ENCODE measurements at places on chromosomes 7 and 10.

DNA sequence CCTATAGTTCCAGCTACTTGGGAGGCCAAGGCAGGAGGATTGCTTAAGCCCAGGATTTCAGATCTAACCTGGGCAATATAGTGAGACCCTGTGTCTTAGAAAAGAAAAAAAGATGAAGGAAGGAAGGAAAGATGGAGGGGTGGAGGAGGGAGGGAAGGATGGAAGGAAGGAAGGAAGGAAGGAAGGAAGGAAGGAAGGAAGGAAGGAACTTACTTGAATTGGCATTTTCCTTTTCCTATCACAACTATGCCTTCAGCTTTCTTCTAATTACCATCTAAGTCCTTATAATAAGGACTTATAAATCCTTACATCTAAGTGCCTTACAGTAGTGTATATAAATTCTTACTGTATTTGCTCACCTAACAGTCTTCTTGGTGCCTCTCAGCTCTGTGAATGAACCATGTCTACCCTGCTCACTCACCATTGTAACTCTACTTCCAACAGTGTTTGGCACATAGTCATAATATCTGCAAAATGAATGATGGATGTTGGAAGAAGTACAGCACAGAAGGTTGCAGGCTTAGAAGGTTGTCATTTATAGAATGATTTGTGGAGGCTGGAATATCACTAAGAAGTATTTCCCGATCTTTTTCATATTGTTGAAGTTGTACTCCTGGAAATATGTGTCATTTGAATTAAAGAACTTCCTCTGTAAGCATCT, 125.5 kb downstream of the KIAA1217 start:
- no peak for DNase-seq

- no peak for DNase-seq
Measured at GRCh38 chr10:22607261-22607660, 107.1 kb downstream of the PIP4K2A start.

DNA sequence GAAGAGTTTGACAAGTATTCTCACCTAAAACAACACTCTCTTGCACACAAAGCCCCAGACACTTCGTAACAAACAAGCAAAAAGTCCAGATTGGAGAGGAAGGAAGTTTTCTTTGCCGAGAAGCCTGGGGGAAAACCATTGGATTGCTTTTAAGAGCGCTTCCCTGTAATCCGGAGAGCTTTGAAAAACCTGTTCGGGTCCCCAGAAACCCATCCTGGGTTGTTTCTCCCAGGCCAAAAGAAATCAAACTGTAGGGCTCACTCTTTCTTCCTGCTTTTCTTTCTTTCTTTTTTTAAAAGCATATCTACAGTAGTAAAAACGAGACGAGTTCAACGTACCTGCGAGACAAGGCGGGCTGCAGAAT, 655 bp downstream of the SP8 start:
- no peak for DNase-seq

- no peak for DNase-seq
Measured at GRCh38 chr7:18948521-18948920, 168.9 kb downstream of the TWIST1 start.

GRCh38 chr10:114708717-114709335, 50.8 kb upstream of the ABLIM1 start:
- no peak for DNase-seq

- no peak for DNase-seq
Measured at GRCh38 chr10:87913156-87913921, 49.9 kb downstream of the PTEN start.

DNA sequence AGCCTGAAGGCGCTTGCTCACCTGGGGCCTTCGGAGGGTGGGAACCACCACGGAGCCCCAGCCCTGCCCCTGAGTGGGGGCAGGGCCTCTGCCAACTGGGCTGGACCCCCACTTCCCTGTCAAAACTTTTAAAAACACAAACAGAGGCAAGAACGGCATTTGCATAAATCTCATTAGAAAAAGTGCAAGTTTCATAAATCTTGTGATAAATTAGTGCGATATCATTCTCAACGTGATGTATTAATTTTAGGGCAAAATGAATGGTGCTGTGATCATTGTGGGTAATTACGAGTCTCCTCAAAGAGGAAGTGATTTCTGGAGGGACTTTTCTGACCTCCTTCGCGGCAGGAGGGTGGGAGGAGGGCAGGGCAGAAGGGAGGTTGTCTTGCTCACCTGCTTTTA, 98.3 kb downstream of the CDH23 start:
- no peak for DNase-seq

- no peak for DNase-seq
Measured at GRCh38 chr10:101773923-101774588, 1.9 kb downstream of the FGF8 start.

DNA sequence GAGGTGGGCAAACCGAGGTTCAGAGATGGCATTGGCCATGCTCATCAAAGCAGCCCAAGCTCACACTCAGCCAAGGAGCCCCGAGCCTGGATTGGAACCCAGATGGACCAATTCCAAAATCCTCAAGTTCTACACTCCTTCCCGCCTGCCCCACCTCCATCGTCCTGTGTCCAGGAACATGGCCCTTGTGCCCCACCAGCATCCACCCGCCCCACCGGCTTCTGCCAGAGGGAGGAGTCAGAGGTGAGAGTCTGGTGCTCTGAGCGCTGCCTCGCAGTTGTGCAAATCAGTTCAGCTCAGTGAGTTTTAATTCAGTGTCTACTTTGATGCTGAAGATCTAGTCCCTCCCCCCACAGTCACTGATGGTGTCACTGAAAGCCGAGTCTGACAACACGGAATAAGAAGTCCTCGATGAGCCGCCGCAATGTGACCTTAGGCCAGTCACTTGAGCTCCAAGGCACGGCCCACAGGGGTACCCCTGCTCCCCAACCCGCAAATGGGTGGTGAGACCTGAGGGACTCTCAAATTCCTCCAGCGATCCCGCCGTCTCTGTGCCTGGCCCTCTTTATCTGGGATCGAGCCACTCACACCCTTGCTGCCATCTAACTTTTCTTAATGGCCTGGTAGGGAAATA, 26.3 kb downstream of the PRKAG2 start:
- DNase-seq = no peak

GRCh38 chr7:107744345-107744750, 406 bp downstream of the CBLL1 start:
- DNase-seq = no peak

- no peak for DNase-seq
Measured at GRCh38 chr10:62457598-62457997, 83.4 kb downstream of the ZNF365 start.

GRCh38 chr7:30437823-30438574, 40.6 kb downstream of the NOD1 start:
- DNase-seq = no peak

DNA sequence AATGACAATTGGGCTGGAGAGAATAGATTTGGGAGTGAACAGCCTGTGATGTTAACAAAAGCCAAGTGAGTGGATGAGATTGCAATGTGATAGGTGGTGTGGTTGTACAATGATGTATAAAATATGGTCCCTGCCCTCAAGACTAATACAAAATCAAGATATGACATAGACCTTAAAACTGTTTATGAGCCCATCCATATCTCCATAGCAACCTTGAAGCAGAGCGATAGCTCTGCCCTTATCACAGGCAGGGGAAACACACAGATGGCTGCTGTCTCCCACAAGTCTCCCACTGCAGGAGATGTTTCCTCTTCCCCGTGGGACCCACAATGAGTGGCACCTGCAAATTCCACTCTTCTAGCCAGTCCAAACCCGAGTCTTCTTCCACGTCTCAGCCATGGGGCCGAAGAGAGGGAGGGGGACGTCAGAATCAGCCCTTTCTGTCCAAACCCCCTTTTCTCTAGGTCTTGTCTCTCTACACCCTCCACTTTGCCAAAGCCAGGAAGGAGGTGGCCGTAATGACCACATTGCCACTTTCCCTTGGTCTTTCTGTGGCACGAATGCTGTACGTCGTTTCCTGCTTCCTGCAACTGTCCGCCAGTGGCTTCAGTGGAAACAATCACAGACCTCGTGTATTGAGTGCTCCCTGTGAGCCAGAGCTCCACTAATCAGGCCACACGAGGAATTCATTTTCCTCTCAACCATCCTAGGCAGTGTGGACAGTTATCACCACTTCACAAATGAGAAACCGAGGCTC, 7.5 kb upstream of the TBXAS1 start:
- no peak for DNase-seq

DNA sequence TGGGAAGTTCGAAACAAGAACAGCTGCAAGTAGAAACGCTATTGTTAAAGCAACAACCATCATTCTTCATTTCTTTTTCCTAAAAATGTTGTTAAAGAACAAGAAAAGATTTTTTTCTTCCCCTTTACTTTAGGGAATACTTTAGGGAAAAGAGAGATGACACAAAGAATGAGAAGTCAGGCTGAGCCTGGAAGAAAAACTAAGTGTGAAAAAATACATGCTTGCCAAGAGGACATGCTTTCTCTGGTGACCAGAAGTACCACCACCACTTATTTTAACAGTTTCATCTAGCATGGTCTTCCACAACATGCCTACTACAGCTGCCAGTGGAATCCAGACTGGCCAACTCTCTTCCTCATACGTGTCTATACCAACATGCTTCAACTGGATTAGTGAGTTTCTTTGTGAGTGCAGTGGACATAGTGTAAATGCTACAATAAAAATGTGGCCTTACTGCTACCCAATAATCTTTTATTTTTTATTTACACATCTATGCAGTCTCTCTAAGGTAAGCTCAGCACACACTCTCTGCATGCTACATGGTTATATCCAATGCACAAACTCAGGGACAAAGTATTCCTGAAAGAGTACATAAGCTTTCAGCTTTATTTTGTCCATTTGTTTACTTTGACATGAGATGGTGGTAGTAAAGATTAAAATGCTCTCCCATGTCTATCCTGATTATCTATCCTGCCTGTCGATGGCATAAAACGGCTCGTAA, 196.2 kb downstream of the TAX1BP1 start:
- DNase-seq = no peak

DNA sequence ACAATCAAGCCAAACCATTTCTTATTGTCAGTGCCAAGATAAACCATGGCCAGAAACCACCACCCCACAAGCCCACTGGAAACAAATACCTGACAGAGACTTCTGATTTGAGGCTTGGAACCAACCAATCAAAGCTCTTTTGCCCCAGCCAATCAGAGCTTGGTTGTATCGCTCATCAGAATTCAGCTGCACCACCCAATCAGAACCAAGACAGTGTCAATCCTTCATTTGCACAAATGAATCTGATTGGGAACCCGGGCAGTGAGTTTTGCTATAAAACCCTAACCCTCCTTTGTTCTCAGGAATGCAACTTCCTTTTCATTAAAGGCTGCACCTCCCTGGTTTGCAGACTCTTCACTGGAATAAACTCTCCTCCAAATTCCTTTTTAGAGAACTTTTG, 87.4 kb downstream of the ELAPOR2 start:
- no peak for DNase-seq

All from stimulated activated CD8-positive, alpha-beta memory T cell treated with anti-CD3 and anti-CD28 coated beads, Interleukin-4, amount 100 ng/mL, for 4 hours (primary cell).